ENCODE measurements at places on chromosomes 4 and X.

DNA sequence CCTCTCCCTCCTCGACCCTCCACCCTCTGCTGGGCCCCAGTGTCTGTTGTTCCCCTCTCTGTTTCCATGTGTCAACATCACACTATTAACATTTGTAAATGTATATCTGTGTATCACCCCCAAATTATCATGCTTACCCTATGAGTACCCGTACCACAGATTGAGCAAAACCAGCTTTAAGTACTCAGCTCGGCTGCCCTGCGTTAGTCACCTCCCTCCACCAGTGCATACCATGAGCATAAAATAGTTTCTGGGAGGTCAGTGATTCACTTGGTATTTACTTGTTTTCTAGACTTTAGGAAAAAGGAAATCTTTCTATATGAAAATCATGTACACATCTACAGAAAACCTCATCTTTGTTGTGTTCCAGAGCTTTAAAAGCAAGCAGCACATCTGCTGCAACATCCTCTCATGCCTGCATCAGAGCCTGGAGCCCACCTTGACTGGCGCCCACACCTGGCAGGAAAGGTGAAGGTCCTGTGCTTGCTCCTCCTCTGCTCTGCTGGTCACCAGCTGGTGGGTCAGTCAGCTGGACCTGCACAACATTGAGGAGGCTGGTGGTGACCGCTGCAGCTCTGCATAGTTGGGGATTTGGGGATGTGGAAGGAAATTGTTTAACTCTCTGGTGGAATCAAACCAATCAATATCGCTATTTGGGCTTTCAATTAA lies 214.4 kb upstream of the KLF3 start:
- DNase-seq, result no peak

GRCh38 chr4:5952286-5952974 lies 59.5 kb upstream of the CRMP1 start:
- DNase-seq, result no peak

- DNase-seq, result no peak
Measured at GRCh38 chr4:85812776-85813175, 337.8 kb downstream of the ARHGAP24 start.

- no peak for DNase-seq
Measured at GRCh38 chr4:25310803-25311166, 1.8 kb upstream of the ZCCHC4 start.

DNA sequence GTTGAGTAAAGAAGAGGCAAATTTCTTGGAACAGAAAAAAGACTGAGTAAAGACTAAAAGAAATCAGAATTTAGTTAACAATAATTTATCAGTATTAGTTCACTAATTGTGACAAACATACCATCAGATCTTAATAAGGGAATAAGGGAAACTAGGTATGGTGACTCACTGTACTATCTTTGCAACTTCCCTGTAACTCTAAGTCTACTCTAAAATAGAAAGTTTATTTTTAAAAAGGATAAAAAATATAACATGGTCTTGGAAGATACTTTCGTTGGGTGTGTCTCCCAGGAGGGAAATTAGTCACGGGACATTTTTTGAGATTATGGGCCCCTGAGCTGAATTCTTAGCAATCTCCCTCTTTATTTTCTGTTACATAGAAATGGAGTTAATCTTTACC lies 97.3 kb downstream of the EMCN start:
- DNase-seq, result no peak

GRCh38 chr4:143482840-143483239 lies 30.7 kb upstream of the SMARCA5 start:
- no peak for DNase-seq

DNA sequence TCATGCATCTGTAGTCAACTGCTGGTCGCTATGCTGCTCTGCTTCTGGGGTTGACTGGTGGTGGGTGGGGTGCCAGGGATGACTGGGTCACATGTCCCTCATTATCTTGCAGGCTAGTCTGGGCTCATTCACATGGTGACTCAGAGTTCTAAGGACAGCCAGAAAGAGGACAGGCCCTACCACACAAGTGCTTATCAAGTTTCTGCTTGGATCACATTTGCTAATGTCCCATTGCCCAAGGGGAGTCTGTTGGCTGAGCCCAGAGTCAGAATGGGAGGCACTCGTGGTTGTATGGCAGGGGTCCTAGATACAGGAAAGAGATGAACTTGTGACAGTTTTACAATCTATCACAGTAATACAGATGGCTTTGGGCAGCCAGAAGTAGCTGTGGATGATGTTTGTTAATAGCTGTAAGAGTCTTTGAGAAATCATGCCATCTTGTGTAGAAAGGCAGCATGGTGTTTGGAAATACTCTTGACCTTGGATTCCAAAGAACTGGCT lies 221.3 kb downstream of the GPAT3 start:
- no peak for DNase-seq

- DNase-seq, result no peak
Measured at GRCh38 chr4:15691346-15692135, 9.9 kb downstream of the FAM200B start.

DNA sequence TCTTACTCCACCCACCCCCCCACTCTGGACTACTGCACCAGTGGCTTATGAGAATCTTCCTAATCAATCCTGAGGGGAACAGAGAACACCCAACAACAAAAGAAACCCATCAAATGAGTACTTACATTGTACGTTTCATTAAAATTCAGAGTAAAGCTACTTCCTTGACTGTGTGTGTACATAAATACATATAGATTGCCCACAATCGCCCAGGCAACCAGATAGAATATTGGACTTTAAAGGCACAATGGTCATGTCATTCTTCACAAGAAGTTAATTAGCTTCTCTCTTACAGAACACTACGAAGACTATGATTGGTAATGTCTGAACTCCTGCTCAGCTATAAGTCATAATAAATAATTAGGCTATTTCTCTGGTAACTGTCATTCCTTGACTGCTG lies 12.2 kb upstream of the ATP11C start:
- no peak for DNase-seq

GRCh38 chr4:4344915-4345527 lies 41.9 kb upstream of the NSG1 start:
- DNase-seq, result peak; percentile 26

- no peak for DNase-seq
Measured at GRCh38 chrX:124250835-124251437, 81.5 kb upstream of the TEX13D start.

GRCh38 chr4:85147481-85148076 lies 181.1 kb upstream of the WDFY3 start:
- DNase-seq, result no peak

DNA sequence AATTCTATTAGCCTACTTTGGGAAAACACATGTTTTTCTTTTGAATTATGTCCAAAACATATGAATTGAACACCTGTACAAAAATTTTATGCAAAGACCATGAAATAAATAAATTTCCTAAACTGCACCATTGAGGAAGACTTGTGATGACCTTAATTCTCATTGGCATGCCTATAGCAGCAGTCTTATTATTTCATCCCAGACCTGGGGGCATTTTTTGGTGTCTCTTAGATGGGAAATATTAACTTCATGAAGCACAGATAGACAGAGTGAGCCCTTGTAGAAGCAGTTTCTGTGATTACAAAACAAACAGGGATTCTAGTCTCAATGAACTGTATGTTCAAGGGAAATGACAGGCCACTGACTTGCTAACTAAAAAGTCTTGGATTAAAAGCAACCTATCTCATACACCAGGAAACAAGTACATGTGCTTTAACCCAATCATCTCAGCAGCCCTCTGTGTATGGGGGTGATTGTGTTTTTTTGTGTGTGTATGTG lies 32.0 kb upstream of the HPGD start:
- DNase-seq, result no peak

GRCh38 chr4:84691800-84692199 lies 108.9 kb downstream of the CDS1 start:
- no peak for DNase-seq

DNA sequence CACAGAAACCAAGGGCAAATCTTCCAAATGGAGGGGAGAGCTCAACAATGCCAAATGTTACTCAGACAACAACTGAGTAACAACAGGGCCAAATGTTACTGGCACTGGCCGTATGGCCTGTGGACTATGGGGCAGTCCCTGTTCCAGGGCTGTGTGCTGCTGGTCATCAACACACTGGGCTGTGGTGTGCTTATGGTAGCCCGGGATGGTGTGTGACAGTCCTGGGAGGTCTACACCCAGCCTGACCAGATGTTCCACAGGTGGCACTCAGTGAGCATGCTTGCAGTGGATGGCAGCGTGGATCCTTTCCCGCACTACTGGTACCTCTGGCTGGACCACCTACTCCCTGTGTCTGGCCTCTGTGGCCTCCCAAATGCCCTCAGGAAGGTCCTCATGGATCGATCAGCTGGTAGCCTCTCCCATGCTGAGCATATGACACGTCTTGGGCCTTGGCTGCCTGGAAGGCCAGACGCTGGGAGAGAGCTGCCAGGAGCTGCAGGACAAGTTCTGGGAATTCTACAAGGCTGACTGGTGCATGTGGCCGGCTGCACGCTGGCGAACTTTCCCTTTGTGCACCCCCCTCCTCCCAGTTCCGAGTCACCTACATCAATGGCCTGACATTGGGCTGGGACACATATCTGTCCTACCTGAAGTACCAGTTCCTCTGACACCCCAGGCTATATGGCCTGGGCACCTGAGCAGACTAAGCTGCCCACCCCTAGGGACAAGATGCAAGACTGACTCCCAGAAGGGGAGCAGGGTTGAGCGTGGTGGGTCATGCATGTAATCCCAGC lies 59.7 kb upstream of the IQSEC2 start:
- DNase-seq, result no peak

DNA sequence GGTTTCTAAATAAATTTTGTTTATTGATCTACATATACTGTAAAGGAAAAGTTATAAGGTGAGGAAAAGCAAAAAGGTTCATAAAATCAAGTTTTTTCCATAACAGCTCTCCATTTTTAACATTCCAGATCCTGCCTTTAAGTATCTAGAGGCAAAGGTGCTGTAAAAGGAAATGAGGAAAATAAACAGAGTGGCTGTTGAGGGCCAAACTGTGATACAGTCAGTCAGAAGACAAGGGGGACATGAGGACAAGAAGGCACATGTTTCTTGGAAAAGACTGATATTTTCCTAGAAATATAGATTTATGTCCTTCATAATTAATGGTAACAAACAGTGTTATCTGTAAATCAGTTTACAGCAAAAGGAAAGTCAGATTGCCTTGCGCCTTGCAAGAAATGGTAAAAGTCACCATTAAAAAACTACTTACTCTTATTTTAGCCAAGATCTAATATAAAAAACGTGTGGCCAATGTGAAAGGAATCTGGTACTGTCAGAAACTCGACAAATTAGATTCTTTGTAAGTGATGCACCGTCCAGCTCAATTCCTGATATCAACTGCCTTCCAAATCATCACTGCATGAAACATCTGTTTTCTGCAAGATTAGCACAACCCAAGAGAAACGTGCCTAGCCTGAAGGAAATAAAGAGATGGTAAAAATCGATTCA lies 34.0 kb upstream of the VEGFD start:
- DNase-seq, result no peak

GRCh38 chr4:187470061-187470460 lies 525.5 kb upstream of the ZFP42 start:
- no peak for DNase-seq

DNA sequence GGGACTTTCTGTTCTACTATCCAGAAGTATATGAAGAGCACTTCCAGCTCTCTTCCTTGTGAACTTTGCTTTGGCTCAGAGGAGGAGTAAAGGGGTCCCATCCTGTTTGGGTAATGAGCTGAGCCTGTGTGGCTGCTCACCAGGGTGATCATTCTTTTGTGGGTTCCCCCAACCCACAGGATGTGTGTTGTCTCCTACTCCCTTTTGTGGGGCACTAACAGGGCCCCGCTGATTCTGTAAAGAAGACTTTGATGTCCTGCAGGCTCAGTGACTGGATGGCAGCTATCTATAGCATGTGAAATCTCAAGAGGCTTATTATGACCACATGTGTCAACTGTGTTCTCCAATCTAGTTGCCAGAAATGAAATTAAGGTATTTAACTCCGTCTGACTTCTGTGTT lies 40.8 kb downstream of the ZNF518B start:
- DNase-seq, result no peak

GRCh38 chr4:148254621-148255343 lies 187.4 kb downstream of the NR3C2 start:
- no peak for DNase-seq

DNA sequence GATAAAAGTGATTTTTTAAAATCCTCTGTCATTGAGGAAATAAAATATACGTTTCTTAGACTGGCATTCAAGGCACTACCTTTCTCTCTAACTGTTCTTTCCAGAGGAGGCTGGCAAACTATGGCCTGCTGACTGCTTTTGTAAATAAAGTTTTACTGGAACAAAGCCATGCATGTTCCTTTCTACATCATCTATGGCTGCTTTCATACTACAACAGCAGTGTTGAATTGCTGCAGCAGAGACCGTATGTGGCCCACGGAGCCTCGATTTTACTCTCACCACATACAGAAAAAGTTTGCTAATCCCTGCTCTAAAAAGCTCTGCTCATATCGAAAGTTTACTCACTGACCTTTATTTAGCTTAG lies 20.2 kb downstream of the SETD7 start:
- DNase-seq, result no peak

- no peak for DNase-seq
Measured at GRCh38 chr4:161990721-161991120, 173.1 kb downstream of the FSTL5 start.

DNA sequence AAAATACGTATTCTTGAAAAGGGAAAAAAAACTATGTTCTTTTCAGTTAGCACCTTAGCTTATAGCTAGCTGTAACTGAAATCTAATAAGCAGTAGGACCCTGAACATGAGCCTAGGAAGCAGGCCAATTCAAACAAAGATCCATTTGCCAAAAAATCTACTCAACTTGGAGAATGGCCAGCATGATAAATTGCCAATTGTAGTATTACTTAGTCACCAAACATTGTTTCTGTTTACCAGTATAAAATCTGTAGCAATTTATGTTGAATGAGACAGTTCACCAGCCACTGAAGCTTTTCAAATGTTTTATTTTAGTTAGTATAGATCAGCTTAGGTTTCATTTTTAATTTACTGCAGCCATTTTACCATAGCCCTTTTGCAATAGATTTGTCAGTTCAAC lies 323.6 kb upstream of the DIPK2B start:
- no peak for DNase-seq

DNA sequence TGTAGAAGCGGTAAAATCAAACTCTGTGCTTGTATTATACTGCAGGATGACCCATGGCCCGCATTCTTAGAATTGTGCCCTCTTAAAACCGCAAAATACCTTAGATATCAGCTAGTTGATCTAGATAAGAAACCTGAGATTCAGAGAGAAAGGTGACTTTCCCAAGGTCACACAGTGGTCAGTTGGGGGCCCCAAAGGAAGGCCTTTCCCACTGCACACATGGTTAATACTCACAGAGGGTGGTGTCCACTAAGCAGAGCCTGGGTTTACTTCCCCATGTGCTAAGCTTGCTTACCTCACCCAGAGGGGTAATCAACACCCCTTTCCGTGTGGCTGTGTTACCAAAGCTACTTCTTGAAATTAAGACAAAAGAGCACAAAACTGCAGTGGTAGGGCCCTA lies 66.3 kb downstream of the RBM47 start:
- no peak for DNase-seq

- DNase-seq, result no peak
Measured at GRCh38 chr4:81599742-81600380, 128.2 kb upstream of the RASGEF1B start.

Data from activated B cell treated with CpG ODN at 0.5 μM for 24 hours (primary cell).